ENCODE measurements at places on chromosomes 6 and 20.

DNA sequence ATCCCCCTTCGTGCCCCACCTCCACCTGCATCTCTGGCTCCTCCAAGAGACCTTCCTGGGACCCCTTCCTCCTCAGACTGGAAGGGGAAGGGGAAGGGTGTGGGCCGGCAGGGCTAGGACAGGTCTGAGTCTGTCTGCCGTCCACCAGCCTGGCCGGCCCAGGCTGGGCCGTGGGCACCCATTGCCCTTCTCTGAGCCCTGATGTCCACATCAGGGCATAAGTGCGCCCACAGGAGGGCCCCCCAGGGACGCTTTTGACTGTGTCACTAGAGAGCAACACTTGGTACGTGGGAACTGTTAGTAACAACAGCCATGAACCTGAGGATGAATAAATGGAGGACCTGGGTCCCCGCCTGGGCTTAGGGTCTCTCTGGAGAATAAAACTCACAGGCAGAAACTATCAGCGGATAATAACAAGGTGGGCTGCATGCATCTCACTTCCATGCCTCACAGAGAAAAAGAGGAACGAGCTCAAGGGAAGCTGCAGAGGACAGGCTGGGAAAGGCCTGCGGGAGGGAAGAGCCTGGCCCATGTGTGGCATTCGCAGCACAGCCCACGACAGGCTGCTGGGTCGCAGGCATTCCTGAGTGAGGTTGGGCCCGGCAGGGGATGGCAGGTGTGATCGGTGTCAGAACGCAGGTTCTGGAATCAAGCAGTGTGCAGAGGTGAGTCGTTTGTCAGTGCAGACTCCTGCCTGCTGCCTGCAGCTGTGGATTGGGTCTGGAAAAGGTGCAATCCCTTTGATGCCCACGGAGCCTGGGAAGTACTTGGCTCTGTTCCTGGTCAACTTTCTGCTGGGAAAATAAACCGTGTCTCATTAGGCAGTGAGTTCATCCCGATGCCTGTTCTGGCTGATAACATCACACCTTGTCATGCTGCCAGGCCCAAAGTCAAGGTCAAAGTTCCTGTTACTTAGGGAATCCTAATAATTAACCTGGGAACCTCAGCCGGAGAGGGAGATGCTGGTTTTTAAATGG is 60.9 kb downstream of the BCAS4 start:
- no peak for DNase-seq

- no peak for DNase-seq
These were observed 82.9 kb downstream of the AGPAT4 start for GRCh38 chr6:161191007-161191406.

GRCh38 chr20:53801609-53802370 is 208.2 kb upstream of the ZNF217 start:
- DNase-seq, result no peak

DNA sequence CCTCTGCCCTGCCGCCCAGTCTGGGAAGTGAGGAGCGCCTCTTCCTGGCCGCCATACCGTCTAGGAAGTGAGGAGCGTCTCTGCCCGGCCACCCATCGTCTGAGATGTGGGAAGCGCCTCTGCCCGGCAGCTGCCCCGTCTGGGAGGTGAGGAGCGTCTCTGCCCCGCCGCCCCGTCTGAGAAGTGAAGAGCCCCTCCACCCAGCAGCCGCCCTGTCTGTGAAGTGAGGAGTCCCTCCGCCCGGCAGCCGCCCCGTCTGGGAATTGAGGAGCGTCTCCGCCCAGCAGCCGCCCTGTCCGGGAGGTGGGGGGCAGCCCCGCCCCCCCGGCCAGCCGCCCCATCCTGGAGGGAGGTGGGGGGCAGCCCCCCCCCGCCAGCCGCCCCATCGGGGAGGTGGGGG is 27.8 kb downstream of the SNHG17 start:
- no peak for DNase-seq

- DNase-seq, result no peak
These were observed 731 bp downstream of the MAK start for GRCh38 chr6:10837622-10837994.

DNA sequence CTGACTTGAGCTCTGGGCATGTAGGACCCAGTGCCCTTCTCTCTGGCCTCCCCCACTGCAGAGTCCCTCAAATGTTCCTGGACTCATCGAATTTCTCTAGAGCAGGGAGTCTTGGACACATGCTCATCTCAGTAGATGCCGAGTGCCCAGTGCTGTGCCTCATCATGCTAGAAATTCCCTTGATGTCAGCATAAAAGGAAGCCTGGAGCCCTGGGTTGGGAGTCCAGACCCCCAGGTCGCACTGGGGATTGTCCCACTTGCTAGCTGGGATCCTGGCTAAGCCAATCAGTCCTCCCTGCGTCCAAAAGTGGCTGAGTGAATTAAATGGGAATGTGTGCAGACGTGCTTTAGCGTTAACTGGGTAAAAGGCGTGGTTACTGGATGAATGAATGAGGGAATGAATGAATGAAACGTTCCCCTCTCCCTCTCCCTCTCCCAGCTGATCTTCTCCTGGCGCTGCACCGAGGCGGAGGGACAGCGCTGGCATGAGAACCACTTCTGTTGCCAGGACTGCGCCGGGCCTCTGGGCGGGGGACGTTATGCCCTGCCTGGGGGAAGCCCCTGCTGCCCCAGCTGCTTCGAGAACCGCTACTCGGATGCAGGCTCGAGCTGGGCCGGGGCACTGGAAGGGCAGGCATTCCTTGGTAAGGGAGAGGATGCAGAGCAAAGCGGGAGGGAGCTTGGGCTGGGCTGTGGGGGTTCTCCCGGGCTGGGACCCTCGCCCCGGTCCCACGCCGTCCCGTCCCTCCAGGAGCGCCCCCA is 1.6 kb upstream of the TOMM6 start:
- DNase-seq, result peak; percentile 53

- no peak for DNase-seq
These were observed 95.9 kb upstream of the PRL start for GRCh38 chr6:22392711-22393110.

Measured in brain (organoid and tissue), 16 donors.